ENCODE measurements at places on chromosomes 2 and 18. TPM values are rescaled to one million over a fixed set of nuclear protein-coding genes. Genes with fewer than 3 reads are reported as not detected.

- DNase-seq, result no peak
Observed at GRCh38 chr2:29456429-29456828, 341.2 kb downstream of the CLIP4 start.

DNA sequence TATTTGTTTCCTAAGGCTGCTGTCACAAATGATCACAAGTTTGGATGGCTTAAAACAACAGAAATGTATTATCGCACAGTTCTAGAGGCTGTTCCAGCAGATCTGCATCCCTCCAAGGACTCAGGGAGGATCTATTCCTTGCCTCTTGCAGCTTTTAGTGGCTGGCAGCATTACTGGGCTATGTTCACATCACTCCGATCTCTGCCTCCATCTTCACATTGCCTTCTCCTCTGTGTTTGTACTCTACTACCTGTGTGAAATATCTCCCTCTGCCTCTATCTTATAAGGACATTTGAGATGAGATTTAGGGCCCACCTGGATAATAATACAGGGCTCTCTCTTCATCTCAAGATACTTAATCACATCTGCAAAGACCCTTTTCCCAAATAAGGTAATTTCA lies 18.9 kb downstream of the NDC80 start:
- no peak for DNase-seq

DNA sequence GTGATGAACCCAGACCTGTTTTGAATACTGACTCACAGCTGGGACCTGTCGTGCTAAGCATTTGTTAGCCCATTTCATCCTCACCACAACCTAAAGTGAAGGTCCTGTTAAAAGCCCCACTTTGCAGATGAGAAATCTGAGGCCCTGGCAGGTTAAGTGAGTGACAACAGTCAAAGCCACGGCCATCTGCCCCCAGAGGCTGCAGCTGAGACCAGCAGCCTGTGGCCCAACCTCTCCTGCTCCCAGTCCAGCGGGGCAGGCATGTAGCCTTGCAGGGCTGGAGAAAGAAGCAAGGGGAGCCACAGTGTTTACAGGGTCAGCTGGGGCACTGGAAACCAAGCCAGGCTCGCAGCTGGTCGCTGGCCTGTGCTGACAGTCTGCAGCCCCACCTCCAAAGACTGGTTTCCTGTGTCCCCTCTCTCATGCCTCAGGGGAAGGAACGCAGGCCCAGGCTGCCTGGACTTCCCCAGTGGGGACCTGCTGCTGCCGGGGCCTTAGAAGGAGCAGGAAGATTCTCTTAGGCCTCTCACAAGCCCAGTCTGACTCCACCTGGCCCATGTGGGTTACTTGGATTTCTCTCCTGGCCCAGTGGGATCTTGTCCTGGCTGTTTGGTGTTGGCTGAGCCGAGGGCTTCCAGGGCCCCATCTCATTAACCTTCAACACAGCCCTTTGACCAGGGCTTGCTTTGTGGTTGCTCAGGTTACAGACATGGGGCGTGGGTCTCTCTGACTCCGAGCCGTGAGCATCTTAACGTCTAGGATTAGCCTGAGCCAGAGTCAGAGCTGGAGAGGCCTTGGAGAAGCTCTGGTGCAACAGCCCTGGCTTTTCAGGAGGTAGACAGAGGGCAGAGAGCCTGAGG lies 1.7 kb downstream of the INPP5D start:
- DNase-seq, result peak; percentile 40

- DNase-seq, result no peak
Observed at GRCh38 chr2:160720098-160720497, 226.5 kb upstream of the RBMS1 start.

DNA sequence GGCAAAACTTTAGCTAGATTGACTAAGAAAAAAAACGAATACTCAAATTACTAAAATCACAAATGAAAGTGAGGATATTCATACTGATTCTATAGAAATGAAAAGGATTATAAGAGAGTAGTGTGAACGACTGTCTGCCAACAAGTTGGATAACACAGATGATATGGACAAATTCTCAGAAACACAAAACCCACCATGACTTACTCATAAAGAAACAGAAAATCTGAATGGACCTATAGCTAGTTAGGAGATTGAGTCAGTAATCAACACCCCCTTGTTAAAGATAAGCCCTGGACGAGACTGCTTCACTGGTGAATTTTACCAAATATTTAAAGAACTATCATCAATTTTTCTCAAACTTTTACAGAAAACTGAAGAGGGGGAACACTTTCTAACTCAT lies 108.8 kb upstream of the TMEM200C start:
- no peak for DNase-seq

- no peak for DNase-seq
Observed at GRCh38 chr2:127455566-127456493, 37.6 kb downstream of the PROC start.

DNA sequence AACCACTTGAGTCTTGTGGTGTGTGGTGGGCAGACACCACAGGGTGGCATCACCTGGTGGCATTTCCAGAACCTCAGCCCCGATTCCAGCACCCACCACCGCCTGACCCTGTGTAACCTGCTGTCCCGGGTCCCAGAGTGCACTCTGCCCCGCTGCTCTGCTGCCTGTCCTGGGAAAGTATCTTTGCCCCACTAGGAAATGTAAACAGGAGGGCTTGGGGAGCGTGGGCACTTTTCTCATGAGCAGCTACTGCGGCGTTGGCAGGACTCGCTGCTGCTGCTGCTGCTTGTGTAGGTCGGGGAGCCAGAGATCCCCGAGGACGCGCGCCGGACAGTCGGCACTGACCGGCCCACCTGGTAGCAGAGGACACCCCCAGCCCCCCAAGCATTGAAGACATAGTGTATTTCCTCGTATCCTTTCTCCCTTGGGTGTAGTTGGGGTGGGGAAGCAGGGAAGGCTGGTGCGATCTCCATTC lies 13.4 kb downstream of the DTYMK start:
- DNase-seq, result no peak

DNA sequence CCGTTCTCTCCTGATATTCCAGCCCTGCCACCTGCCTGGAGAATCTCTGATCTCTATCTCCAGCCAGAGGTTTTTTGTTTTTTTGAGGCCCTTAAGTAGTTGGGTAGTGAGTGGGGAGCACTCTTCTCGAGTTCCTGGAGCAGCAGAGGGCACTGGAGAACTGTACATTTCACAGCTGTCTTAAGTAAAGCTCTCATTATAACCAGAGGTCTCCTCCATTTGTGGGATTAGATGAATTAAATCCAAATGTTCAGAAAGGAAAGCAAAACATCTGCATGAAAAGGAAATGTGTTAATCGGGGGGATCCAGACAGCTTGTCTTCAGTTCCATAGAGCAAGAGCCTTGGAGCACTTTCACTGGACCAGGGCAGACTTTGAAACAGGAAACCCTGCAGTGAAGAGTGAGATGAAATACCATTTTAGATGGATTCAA lies 32.8 kb downstream of the AOX1 start:
- peak; percentile 58 for DNase-seq

- DNase-seq, result no peak
Observed at GRCh38 chr2:233691443-233692433, 952 bp upstream of the UGT1A6 start.

The ACMSD gene
- total RNA-seq, result not detected

The CRYBA2 gene
- total RNA-seq, result not detected

The FAM136A gene
- 32.8 TPM for total RNA-seq

The LRATD1 gene
- total RNA-seq, result 1.7 TPM

The ANKRD30B gene
- 1.9 TPM for total RNA-seq

The CDH20 gene
- total RNA-seq, result under 0.01 TPM

The NEU2 gene
- not detected for total RNA-seq
